ENCODE measurements at places on chromosomes 7 and 10.
A peak's percentile ranks its signal among the peaks of the same experiment; 100 is the strongest.

- DNase-seq = no peak
Measured at GRCh38 chr7:111871283-111871682, 309.0 kb upstream of the IMMP2L start.

DNA sequence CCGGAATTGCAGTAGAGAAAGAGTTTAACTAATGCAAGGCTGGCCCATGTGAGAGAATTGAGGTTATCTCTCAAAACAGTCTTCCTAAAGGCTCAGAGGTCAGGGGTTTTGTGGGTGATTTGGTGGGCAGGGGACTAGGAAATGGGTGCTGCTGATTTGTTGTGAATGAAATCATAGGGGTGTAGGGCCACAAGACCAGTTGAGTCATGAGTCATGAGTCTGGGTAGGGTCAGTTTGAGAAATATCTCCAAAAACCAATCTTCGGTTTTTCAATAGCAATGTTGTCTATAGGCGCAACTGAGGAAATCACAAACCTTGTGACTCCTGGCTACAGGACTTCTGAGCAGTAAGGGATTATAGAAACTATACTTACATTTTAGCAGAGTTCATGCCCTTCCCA is 460.0 kb upstream of the NRP1 start:
- DNase-seq = no peak

- DNase-seq = no peak
Measured at GRCh38 chr10:118963933-118964332, 65.6 kb upstream of the NANOS1 start.

DNA sequence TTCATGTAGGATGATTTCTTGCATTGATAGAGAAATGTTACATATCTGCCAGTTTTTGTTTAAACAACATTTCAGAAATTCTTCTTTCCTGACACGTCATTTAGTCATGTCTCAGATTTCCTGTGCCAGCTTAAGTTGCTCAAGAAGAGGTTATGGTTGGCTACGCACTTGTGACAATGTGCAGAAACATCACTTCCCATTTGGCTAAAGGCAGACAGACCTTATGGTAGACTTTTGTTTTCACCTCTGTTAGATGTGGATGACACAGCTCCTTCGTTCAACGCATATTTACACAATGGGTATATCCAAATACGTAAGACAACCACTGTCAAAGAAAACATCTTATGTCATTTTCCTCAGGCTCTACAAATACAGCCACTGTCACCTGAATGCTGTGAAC is 125.8 kb downstream of the DOCK4 start:
- DNase-seq = peak; percentile 54

- DNase-seq = no peak
Measured at GRCh38 chr10:24762161-24762924, 38.7 kb upstream of the ARHGAP21 start.

DNA sequence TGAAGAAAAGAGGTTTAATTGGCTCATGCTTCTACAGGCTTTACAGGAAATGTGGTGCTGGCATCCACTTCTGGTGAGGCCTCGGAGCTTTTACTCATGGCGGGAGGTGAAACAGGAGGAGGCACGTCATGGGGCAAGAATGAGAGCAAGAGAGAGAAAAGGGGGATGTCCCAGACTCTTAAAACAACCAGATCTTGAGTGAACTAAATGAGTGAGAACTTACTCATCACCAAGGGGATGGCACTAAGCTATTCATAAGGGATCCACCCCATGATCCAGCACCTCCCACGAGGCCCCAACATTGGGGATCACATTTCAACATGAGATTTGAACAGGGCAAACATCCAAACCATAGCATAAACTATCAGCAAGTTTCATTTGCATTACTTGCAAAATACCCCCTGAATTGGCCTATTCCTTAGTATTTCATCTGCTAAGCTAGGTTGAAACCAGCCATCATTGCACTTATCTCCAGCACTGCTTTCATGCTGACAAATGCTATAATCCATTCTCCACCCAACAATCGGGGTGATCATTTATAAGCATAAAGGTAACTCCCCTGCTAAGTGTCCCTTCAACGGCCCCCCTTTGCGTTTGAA is 179.0 kb downstream of the NOC3L start:
- DNase-seq = no peak

DNA sequence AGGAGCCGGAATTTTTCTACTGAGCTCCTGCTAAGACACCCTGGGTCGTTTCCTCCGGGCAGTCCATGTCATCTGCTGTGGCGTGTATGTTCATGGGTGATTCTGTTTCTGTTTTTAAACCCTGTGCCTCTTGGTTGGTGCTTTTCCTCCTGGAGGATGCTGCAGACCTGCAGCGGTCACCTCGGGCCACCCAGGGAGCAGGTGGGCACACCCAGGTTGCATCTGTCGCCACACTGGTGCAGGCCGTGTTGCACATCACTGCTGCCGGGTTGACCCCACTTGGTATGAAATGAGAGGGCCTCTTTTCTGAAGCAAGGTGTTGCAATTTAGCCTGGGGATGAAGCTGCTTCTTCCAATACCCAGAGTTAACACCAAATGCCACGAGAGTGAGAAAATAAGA is 127.2 kb downstream of the CUX1 start:
- no peak for DNase-seq

DNA sequence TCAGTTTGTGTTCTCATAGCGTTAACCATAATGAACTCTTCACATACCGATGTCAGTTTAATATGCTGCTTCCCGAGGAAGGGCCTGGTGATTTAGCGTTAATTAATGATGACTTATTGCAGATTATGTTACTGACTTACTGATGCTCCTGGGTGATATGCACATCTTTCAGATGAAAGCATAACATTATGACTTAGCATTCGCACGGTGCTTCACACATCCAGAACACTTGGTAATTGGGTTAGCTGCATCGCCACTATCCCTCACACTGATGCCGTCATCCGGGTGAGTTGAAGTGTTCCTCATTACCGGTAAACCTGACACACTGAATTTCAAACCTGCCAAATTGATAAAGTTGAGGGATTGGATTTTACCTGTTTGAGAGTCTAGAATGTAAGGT is 239.0 kb upstream of the PODXL start:
- DNase-seq = no peak

DNA sequence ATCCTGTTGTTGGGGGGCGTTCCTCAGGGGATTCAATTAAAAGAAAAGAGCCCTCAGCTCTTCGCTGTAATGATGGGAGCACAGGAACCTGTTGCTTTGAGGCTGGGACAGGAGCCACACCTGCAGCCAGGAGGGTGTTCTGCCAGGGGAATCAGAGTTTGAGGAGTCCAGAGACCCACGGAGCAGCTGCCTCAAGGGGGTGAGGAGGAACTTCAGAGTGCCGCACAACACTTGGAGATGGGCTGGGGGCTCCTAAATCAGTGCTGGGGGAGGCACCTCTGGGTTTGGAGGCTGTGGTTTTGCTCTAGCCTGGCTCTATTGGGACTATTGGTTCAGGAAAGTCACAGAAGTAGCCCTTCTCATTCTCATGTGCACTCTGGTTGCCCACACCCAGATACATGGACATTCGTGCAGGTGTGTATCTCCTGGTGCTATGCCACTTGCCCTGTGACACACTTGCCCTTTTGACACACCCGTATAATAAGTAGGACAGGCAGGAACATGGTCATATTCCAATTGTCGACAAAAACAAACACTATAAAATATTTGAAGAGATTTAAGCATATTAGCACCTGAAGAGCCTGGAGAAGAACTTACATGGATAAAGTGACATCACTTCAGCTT is 98.1 kb downstream of the PTPN20 start:
- no peak for DNase-seq

GRCh38 chr7:55148571-55148970 is 129.8 kb downstream of the EGFR start:
- no peak for DNase-seq

GRCh38 chr10:77111611-77112550 is 525.7 kb downstream of the KCNMA1 start:
- DNase-seq = no peak

DNA sequence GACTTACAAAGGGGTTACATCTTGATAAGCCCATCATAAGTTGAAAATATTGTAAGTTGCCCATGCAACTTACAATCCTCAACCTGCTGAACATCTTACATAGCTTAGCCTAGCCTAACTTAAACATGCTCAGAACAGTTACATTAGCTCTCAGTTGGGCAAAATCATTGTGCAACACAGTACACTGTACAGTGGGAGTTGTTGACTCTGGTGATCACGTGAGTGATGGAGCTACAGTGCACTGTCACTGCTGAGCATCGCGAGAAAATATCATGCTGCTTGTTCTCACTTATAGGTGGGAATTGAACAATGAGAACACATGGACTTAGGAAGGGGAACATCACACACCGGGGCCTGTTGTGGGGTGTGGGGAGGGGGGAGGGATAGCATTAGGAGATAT is 214.9 kb upstream of the ZMIZ1 start:
- DNase-seq = no peak

GRCh38 chr10:102118867-102119266 is 1.3 kb downstream of the LDB1 start:
- DNase-seq = no peak

DNA sequence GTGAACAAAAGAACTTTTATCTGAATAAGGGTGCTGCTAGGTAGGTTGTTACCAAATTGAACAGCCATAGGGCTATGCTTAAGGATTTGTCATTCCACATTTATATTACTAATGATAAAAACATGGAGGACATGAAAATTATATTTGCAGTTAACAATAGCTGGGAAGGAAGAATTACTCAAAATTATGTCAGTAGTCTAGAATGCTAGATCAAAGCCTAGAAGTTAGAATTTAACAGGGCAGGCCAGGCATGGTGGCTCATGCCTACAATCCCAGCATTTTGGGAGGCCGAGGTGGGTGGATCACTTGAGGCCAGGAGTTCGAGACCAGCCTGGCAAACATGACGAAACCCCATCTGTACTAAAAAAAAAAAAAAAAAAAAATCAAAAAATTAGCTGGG is 9.4 kb downstream of the STK17A start:
- DNase-seq = no peak

DNA sequence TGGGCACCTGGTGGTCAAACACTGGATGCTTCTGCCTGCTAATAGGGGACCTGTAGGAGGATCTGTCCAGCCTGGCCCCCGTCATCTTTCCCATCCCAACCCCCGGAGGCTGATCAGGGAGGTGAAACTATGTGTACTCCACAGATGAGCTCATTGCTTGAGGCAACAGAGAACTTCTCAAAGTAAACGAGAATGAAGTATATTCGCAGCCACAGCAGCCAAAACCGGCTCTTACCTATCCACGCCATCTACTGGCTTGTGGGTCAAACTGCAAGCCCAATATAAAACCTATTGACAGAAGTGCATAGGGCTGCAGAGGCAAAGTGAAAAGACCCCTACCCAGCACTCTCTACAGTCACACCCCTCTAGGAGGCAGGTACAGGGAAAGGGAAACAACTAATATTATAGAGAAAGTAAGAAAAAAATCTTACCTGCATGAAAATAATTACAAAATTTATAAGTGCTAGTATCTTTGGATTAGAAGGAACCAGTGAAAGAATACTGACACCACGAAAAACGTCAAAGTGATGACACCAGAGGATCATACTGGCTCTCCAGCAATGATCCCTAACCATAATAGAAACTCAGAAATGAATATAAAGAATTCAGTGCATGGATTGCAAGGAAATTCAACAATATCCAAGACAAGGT is 973.5 kb downstream of the ANKRD7 start:
- DNase-seq = no peak

DNA sequence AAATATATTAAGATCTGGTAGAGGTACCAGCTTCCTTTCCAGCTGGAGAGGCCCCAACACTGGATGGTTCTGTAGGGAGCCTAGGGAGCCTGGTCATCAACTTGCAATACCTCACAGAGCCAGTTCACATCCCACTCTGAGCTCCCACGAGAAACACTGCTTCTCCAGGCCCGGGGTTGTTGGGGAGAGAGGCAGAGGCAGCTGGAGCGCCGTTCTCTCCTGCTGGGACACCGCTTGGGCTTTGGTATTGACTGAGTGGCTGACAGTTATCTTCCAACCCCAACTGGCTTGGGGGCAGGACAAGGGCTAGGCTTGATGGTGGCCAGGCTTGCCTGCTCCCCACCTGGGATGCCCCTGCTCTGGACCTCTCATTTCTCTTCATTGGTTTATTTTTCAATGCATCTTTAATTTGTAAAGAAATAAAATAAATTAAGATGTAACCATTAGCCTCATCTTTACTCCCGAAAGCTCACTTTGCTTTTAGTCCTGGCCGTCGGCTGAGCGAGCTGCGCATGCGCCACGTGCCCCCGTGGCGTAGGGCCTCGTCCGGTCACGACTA is 10.0 kb upstream of the CHCHD1 start:
- no peak for DNase-seq

DNA sequence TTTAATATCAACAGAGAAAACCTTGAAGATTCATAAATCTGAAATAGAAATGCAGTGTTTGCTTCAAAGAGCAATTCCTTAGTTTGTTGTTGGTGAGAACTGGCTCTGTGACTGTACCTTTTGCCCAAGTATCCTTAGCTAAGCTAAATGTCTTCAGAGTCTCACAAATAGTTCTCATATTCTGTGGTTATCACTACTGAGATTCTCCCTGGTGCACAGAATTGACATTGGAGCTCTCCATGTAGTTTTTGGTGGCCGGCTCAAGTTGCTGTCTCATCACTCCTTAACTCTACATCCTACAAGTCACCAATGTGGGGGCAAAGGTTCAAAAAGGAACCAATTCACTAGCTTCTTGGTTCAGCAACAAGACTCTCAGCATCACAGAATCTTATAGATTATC is 780.3 kb downstream of the LRMDA start:
- no peak for DNase-seq

DNA sequence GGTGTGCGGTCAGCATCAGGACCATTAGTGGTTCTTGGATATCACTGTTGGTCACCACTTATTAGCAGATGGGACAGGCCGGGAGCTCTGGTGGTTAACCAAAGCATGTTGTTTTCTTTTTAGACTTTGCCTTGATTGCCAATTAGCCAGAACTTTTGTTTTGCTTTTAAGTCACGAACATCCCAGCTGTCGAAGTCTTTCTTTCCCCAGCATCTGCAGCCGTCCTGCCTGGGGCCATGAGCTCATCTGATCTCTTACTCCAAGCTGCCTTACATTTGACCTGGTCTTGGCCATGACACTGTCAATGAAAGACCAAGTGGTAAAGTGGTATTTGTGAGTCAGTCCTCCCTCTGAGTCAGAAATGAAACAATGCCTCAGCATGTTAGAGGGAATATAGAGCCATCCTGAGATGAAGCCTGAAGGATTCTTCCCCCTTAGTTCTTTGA is 53.9 kb upstream of the CREB5 start:
- no peak for DNase-seq

- no peak for DNase-seq
Measured at GRCh38 chr7:42617806-42618457, 293.9 kb downstream of the C7orf25 start.

DNA sequence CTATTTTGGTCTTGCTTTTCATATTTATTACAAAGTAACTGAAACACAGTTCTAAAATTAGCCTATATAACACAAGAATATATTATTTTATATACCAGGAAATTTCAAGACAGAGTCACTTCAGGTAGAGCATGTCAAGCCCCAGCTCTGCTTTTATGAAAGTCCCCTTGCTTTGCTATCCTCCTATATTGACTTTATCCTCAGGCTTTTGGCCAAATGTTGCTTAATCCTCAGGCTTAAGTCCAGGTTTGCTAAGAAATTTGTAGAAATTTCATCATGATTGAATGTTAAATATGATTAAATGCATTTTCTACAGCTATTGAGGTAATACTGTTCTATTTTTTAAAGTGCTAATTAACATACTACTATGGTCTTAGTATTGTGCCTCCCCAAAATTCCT is 227.6 kb downstream of the FZD1 start:
- DNase-seq = no peak

GRCh38 chr7:142960955-142961512 is 1.1 kb downstream of the KEL start:
- no peak for DNase-seq

Data from GDM1 (cell line).